Activated naive CD4-positive, alpha-beta T cell (primary cell): ENCODE measurements at places on chromosomes 5 and 9.

GRCh38 chr5:139178589-139178917, 19.6 kb downstream of the SIL1 start:
- no peak for DNase-seq

DNA sequence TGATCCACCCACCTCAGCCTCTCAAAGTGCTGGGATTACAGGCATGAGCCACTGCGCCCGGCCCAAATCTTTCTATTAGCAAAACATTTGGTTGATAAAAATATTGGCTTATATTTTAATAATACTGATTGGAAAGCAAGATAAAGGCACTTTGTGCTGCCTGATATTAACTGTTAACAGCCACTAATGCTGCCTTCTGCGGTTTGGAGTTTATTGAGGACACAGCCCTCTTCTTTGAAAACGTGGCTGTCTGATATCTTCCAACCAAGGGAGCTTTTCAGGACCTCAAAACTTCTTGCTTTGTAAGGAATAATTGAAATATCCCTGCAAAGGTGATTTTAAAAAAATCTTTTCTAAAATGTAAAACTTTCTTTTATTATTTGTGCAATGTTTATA, 94.0 kb downstream of the IQGAP2 start:
- DNase-seq: no peak

- peak; percentile 17 for DNase-seq
Measured at GRCh38 chr9:114487607-114488300, 17.5 kb downstream of the WHRN start.

DNA sequence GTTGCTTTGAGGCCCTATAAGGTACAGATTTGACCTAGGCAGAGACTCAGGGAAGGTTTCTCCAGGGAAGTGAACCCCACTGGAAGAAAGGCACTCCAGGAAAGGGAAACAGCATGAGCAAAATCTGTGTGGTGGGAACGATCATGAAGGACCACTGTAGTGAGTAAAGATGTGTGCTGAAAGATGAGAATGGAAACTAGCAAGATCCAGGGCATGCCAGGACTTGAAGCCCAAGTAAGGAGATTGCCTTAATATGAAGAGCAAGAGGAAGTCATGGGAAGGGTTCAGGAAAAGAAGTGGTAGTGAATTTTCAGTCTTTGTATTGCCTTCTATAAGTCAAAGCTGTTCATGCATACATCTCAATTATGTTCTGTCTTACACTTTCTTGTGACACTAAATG, 55.2 kb upstream of the SLIT3 start:
- no peak for DNase-seq

- no peak for DNase-seq
Measured at GRCh38 chr9:35605351-35606137, 482 bp downstream of the TESK1 start.

DNA sequence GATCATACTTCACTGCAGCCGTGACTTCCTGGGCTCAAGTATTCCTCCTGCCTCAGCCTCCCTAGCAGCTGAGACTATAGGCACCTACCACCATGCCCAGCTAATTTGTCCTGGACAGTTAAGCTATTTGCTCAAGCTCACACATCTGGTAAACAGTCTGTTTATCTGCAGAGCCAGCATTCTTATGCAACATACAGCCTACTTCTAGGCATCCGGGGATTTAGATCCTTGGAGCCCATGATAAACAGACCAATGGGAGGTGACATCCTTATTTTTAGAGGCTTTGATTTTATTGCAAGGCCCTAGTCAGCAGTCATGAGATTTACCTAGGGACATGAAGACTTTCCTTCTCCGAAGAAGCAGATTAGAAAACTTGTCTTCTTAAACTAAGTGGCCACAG, 21.0 kb downstream of the ATOX1 start:
- no peak for DNase-seq

- DNase-seq: no peak
Measured at GRCh38 chr9:132077881-132078698, 1.6 kb downstream of the MED27 start.

- no peak for DNase-seq
Measured at GRCh38 chr9:89538871-89539270, 41.0 kb upstream of the SEMA4D start.

DNA sequence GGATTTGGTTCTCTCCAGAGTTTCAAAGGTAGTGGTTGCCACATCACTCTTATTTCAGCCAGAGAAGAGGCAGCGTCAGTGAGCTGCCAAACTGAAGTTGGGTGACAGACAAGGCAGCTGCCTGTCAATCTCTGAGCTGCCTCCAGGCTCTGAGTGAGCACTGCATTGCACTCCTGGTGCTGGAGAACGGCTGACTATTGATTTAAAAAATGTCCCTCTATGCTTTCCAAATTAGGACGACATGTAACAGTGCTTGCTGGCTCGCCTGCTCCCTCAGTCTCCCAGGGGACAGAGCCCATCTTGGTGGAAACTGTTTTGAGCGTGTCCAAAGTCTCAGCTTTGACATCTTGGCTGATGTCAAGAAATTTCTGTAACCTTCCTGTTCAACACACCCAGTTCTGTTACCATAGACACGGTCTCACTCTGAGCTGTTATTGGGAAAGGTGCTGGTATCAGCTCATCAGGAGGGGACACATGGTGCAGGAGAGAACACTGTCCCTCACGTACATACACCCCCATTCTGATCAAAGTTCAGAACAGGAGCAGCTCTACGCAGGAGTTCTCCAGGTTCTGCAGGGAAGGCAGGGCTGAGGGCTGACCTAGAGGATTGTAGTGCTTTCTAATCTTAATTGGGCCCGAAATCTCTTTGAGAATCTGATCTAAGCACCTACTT, 15.7 kb downstream of the PCDH12 start:
- no peak for DNase-seq

- DNase-seq: no peak
Measured at GRCh38 chr5:8184455-8185063, 315.6 kb downstream of the MTRR start.

DNA sequence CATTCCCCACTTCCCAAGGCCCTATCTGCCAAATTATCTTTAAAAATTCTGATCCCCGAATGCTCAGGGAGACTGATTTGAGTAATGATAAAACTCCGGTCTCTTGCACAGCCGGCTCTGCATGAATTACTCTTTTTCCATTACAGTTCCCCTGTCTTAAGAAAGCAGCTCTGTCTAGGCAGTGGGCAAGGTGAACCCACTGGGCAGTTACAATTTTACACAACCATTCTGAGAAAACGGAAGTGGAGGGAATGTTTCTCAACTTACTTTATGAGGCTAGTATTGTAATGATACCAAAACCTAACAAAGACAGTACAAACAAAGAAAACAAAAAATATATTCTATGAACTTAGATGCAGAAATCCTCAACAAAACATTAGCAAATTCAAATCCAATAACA, 100.0 kb downstream of the MCTP1 start:
- no peak for DNase-seq

DNA sequence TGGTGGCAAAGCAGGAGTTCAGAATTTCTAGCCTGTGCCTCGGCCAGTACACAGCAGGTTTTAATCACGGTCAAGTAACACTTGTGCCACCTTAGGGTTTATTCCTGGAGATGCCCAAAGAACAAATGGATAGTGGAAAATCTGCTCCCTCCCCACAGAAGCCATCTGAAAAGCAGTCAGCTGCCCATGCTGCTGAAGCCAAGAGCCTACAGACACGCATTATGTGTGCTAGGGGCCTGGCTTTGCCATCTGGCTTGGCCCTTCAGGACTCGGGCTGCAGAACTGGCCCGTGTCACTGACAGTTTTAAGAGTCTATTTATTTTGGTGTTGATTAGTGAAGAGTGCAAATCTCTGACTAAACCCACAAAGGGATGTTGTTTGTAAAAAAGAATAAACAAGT, 11.1 kb downstream of the ARSB start:
- no peak for DNase-seq

GRCh38 chr5:72151646-72152045, 44.4 kb downstream of the MAP1B start:
- no peak for DNase-seq

DNA sequence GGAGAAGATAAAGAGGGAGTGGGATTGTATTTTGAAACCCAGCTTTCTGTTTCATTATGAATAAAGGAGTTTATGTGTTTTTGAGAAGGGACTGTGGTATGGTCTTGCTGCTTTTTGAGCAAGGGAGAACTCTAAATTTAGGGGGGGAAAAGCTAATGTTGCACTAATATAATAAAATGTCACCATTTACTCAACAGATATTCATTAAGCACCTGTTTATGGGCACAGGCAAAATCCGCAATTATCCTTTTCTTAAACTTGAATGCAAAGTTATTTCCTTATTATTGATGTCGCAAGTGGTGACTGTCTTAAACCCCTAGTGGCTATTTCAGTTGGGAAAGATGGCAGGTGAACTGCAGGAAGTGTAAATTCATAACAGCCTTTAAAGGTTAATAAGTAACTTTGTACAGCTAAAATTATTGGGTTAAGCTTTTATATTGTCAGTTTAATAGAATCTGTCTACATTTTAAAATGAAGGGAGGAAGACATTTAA, 1.5 kb downstream of the CDC42SE2 start:
- no peak for DNase-seq

GRCh38 chr9:133967024-133967741, 24.9 kb downstream of the VAV2 start:
- no peak for DNase-seq

DNA sequence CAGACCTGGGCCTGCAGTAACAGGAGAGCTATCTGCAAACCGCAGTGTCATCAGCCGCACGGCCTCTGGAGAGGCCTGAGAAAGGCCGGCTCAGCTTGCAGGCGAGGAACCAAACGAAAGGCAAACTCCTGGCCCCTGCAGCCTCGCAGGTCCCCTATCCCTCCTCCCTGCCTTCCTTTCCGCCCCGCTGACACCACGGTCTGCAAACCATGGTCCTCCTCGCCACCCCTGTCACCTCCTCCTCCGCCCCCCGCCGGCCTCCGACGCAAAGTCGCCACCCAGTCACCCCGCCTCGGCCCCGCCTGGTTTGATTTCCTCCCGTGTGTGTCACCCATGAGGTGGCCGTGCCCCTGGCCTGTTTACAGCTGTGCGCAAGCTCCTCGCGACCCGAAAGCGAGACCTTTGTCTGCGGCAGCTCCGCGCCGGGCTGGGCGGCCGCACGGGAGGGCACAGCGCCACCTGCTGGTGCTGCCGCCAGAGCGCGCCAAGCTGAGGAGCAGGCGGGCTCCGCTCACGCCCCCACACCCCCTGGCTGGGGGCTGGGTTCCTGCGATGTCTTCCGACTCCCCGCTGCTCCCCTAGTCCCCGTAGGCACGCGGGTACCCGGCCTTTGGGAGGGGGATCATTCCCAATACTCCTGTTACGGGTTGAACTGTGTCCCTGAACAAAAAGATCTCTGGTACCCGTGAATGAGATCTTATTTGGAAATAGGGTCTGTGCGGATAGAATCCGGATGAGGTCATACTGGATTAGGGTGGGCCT, 19.4 kb downstream of the GBGT1 start:
- DNase-seq: peak; percentile 91

DNA sequence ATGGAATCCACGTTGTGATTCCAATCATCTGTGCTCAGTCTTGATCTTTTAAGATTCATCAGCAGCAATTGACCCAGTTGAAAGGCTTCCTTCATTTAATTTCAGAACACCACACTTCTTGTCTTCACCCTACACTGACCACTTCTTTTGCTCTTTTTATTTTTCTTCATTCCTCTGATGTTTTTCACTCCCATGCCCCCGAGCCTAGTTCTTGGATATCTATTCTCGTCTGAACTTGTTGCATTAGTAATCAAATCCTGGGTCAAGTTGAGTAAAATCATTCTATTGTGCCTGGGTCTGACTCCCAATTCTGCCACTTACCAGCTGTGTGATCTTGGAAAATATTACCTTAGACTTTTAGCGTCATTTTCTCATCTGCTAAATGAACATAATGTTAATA, 356.5 kb downstream of the CDH12 start:
- no peak for DNase-seq

GRCh38 chr5:10308844-10309243, 1.1 kb upstream of the CMBL start:
- DNase-seq: no peak

DNA sequence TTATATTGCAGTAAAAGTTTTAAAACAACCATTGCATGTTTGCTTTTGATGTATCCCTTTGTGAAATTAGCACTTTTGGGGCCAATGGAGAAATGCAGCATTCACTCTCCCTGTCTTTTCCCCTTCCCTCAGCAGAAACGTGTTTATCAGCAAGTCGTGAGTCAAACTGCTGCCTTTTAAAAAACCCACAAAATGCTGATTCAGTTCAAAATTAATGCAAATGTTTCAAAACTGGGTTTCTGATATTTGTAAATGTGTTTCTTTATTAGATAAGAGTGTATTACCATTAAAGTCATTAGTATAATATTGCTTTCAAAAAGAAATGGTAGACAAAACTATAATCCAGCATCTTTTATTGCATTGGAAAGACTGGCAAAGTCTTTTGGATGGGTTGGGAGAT, 47.3 kb downstream of the RAD23B start:
- no peak for DNase-seq

DNA sequence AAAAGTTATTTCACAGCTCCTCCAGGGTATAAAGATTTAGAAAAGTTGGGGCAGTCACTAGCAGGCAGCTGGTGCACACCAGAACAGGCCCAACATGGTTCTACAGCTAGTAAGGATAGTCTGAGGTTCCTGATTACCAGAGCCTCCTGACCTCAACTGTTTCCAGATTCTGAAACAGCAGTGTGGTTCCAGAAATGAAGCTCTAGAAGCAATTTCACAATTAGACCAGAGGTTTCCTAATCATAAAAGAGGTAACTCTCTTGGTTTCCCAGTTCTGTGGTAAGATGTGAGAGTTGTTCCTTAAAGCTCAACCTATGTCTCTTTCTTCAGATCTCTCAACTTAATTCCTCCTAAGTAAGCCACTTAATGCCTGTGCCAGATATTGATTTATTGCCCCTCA, 11.9 kb downstream of the AGTPBP1 start:
- DNase-seq: no peak

GRCh38 chr5:112862085-112862484, 998 bp downstream of the SRP19 start:
- DNase-seq: no peak

DNA sequence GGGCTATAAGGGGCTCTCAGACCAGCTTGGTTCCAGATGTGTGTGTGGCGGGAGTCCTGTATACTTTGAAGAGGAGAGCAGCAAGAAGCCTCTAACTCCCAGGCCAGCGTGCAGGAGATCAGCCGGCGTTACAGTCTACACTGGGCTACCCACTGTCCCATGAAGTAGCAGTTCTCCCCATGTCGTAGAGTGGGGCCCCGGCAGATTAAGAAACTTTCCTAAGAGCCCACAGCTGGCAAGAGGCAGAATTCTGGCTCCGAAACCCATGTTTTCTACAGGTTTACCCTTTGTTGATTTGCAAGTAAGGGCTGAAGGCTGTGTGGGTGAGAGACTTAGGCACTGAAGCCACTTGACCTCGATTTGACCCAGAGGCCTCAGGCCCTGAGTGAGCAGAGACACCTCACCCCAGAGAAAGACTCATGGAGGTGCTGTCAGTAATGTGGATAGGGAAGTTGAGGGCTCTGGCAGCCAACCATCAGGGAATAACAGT, 881 bp upstream of the B4GALT1 start:
- peak; percentile 37 for DNase-seq

DNA sequence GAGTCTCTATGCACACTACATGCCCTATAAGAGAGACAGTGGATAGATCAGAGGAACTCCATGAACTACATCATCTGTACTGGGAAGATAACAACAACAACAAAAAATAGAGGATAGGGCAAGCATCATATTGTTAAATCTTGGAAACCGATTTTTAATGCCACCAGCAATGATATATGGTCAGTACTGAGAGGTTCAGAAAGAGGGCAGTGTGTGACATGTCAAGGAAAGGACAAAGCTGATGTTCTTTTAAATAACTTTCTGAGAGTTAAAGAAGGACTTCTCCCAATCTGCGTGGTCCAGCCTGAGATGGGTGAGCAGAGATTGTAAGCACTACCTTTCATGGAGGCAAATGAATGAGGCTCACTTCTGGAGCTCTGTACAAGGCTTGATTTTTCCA, 62.0 kb upstream of the PHF24 start:
- no peak for DNase-seq

GRCh38 chr5:38672059-38672788, 115.8 kb upstream of the LIFR start:
- DNase-seq: no peak
